Mammary epithelial cell (primary cell): ENCODE measurements at places on chromosomes 13 and 19. TPM values are rescaled to one million over a fixed set of nuclear protein-coding genes. Genes with fewer than 3 reads are reported as not detected.

The CEACAM21 gene
- total RNA-seq, result not detected

The KASH5 gene
- total RNA-seq, result not detected in 2 replicates

The DCUN1D2 gene
- total RNA-seq, result 11.3 TPM

The ATXN8OS gene
- not detected for total RNA-seq

The GJB2 gene
- total RNA-seq, result 21.1 and 48.1 TPM in 2 replicates

The SBSN gene
- 0.69 and 2.9 TPM in 2 replicates for total RNA-seq

The CYP4F3 gene
- 0.54 and 0.59 TPM in 2 replicates for total RNA-seq

The TLE5 gene
- total RNA-seq, result 349 TPM in 2 replicates

The CALR3 gene
- not detected for total RNA-seq

The ZNF729 gene
- not detected for total RNA-seq

The MBD3L2 gene
- total RNA-seq, result not detected in 2 replicates

The ZNF266 gene
- total RNA-seq, result 10.5 TPM

The LENG9 gene
- 7.3 TPM for total RNA-seq

The ZNF460 gene
- total RNA-seq, result 75.0 and 104 TPM in 2 replicates

The MZT1 gene
- 10.7 TPM for total RNA-seq

The FOXO1 gene
- total RNA-seq, result 10.1 and 15.2 TPM in 2 replicates

The PCDH9 gene
- total RNA-seq, result 3.0 TPM

The ZSCAN22 gene
- 3.7 TPM for total RNA-seq

The IGLON5 gene
- not detected for total RNA-seq

The CYP4F8 gene
- total RNA-seq, result not detected

The NALCN gene
- total RNA-seq, result 4.5 TPM

The SCN1B gene
- 0.83 TPM for total RNA-seq

The DACH1 gene
- total RNA-seq, result not detected in 2 replicates

The PGLYRP1 gene
- not detected in 2 replicates for total RNA-seq

The CEACAM20 gene
- not detected in 2 replicates for total RNA-seq

The RPS28 gene
- 151 TPM for total RNA-seq

The ZNF132 gene
- total RNA-seq, result 3.7 TPM

The ALOX5AP gene
- total RNA-seq, result 0.35 and 1.3 TPM in 2 replicates

The CYP2F1 gene
- total RNA-seq, result not detected in 2 replicates

The PABPC3 gene
- 0.19 and 0.48 TPM in 2 replicates for total RNA-seq

The TLE6 gene
- 0.59 and 1.6 TPM in 2 replicates for total RNA-seq

The ZNF568 gene
- total RNA-seq, result 9.4 and 12.8 TPM in 2 replicates

The ZNF548 gene
- 25.8 TPM for total RNA-seq

The ZNF560 gene
- 0.11 and 0.19 TPM in 2 replicates for total RNA-seq

The SPTBN4 gene
- 0.50 TPM for total RNA-seq

The C5AR1 gene
- 0.17 TPM for total RNA-seq

The CCDC194 gene
- not detected in 2 replicates for total RNA-seq

The CEACAM16 gene
- not detected in 2 replicates for total RNA-seq

The SLC8A2 gene
- total RNA-seq, result 0.19 and 0.40 TPM in 2 replicates

The SYNGR4 gene
- total RNA-seq, result not detected

The DNAAF3 gene
- 1.5 TPM for total RNA-seq

The PODNL1 gene
- total RNA-seq, result 2.7 and 7.1 TPM in 2 replicates

The CDX2 gene
- total RNA-seq, result not detected in 2 replicates

The MEF2B gene
- not detected for total RNA-seq

The TMEM59L gene
- 0.89 and 1.1 TPM in 2 replicates for total RNA-seq

The PRR12 gene
- total RNA-seq, result 13.3 and 23.0 TPM in 2 replicates

The RFXANK gene
- 66.8 TPM for total RNA-seq

The GFY gene
- total RNA-seq, result not detected in 2 replicates

The TYROBP gene
- total RNA-seq, result not detected in 2 replicates
